CD4-positive, alpha-beta T cell treated with Interleukin-6 for 4 hours (primary cell): ENCODE measurements at places on chromosomes 13 and 19.
A peak's percentile ranks its signal among the peaks of the same experiment; 100 is the strongest.

DNA sequence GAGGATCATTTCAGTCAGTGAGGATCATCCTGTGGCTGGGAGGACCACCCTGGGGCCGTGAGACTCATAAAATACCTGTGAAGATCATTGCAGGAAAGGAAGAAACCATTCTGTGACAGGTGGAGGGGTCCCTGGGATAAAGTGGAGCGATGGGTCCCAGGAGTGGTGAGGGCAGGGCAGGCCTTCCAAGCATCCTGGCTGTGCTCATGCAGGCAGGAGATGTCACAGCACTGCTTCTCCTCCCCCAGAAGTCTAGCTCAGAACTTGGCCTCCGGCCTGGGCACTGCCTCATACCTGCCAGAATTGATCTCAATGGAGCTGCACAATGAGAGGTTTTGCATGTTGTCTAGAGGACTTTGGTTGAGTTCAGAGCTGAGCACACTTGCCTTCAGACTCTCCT, 11.1 kb downstream of the KLK1 start:
- no peak for DNase-seq

DNA sequence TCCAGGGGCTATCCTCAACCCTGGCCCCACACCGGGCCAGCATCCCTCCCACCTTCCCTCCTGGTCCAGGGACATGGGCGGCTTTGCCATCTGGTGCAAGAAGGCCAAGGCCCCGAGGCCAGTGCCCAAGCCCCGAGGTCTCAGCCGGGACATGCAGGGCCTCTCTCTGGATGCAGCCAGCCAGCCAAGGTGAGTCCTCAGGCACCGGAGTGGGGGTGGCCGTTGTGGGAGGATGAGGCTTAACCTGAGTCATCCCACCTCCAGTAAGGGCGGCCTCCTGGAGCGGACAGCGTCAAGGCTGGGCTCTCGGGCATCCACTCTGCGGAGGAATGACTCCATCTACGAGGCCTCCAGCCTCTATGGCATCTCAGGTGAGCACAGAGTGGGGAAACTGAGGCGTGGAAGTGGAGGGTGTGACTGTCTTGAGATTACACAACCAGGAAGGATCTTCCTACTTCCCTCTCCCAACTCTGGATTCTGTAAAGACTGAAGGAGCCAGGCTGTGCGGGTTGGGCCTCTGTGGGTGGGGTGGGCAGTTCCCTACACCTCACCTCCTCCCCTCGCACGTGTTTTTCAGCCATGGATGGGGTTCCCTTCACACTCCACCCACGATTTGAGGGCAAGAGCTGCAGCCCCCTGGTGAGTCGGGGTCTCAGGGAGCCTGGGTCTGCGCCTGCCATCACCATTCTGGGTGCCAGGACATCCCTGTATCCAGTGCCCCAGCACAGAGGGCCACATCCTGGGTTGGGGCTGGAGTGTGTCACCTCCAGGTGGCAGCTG, 3.8 kb downstream of the MVB12A start:
- DNase-seq, result no peak

GRCh38 chr19:7109678-7110289, 40.3 kb downstream of the ZNF557 start:
- DNase-seq, result no peak

DNA sequence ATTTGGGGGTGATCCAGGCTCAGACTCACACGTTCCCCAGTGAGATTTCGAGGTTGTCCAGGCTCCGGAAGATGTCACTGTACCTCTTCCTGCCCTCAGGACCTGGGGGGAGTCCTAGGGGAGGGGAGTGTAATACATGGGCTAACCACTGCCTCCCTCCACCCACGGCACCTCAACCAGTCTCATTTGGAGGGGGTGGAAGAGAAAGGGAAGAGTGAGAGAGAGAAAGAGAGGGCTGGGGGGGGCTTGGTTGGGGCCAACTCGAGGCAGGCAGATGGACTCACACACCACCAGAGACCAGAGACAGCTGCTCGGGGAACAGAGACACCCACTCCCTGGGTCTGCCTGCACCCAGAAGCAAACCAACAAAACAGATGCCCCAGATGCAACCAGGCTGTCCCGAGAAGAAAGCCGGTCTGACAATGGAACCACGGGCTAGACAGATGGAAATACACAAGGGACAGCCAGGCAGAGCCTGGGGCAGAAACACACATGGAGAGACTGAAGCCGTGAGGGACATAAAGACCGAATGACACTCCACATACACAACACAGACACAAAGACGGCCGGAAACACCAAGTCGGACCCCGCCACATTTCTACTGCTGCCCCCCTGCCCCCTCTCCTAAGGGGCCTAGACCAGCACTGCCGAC, 825 bp downstream of the GMIP start:
- DNase-seq, result peak; percentile 52

DNA sequence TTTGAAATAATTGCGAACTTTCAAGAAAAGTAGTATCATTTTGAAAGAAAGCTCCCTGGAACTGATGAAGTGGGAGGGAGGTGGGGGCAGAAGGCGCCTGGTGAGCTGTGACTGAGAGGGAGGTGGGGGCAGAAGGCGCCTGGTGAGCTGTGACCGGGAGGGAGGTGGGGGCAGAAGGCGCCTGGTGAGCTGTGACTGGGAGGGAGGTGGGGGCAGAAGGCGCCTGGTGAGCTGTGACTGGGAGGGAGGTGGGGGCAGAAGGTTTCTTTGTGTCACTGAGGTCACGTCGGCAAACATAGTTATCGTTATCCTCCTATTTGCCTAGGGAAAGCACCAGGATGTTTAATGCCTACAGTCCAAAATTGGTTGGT, 24.2 kb downstream of the C2CD4C start:
- DNase-seq, result no peak

DNA sequence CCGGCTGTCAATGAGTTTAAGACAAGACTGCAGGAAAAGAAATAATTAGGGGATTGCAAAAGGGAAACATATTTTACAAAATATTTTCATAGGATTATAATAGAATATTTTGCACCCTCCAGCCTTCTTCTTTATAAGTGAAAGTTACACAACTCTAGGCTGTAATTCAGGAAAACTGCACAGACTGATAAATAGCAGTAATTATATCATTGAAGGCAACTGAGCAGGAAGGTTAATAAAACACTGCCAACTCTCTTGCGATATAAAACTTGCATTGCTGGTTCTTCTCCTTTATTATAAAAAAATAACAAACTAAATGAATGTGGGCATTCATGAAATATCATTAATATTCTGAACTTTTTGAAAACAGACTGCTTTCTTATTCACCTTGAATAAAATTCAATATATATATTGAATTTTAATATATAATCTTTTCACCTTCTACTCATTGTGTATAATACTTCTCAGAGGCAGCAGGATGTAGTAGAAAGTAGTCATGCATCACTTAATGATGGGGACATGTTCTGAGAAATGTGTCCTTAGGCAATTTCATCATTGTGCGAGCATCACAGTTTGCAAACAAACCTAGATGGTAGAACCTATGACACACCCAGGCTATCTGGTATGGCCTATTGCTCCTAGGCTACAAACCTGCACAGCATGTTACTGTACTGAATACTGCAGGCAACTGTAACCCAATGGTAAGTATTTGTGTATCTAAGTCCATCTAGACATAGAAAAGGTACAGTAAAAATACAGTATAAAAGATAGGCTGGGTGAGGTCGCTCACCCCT, 24.9 kb upstream of the STARD13 start:
- DNase-seq, result no peak

- no peak for DNase-seq
These were observed 2.3 kb upstream of the C19orf84 start for GRCh38 chr19:51392701-51393100.

- DNase-seq, result no peak
These were observed 80.5 kb downstream of the GPC6 start for GRCh38 chr13:93307136-93307535.

- no peak for DNase-seq
These were observed 1209.7 kb upstream of the PCDH20 start for GRCh38 chr13:62625214-62625881.

GRCh38 chr13:51839711-51840540, 5.1 kb downstream of the TMEM272 start:
- DNase-seq, result no peak

- DNase-seq, result no peak
These were observed 3.7 kb upstream of the RYR1 start for GRCh38 chr19:38429811-38430156.

DNA sequence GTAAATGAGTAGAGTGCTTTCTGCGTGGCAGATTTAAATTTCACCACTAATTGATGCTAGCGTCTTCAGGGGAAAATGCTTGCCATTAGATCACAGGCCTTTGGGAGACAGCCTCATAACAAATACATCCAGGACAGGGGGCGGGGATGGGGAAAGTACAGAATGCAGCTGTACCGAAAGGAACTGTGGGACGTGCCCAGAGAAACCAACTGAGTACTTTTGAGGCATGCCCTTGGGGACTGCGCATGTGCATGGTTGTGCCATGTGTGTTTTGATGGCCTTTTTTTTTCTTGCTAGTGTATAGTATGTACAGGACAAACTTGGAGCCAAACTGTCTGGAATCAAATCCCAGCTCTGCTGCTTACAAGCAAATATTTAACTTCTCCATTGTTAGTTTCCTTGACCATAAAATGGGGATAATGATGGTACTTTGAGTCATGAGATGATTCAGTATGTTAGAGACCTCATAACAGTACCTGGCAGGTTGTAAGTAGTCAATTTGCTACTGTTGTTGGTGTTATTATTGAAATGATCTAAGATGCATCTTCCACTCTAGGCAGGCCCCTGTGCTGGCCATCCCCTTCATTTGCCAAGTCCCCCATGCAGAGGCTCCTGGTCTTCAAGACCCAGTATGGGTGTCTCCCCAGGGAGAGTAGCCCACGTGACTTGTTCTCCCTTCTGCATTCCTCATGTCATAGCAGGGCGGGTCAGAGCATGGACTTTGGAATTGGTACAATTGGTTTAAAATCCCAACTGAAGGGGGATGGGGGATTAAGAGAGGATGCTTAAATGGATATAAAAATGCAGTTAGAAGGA, 68.3 kb upstream of the NPAS1 start:
- DNase-seq, result no peak

GRCh38 chr19:4844348-4845179, 13.1 kb upstream of the TICAM1 start:
- DNase-seq, result no peak

GRCh38 chr19:48715681-48716171, 3.8 kb downstream of the MAMSTR start:
- no peak for DNase-seq

- DNase-seq, result peak; percentile 9
These were observed 565.1 kb downstream of the LIG4 start for GRCh38 chr13:107650081-107650701.

DNA sequence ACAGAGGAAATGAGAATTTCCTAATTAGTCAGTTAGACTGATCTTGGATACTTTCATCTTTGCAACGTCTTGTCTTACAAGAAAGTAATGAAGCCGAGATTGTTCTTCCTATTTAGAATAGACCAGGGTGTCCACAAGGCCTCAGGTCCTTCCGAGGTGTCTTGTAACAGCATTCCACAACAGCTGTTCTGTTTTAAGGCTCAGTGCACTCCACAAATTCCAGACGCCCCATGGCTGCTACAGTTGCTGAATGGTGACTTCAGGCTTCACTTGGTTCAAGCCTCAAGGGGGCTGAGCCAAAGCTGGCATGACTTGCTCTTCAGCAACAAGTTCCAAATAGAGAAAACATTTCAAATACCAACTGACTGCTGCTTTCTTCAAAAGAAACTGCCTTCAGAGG, 143.4 kb downstream of the SHISA2 start:
- no peak for DNase-seq

- no peak for DNase-seq
These were observed 380.9 kb upstream of the HTR2A start for GRCh38 chr13:47277774-47278173.

- DNase-seq, result no peak
These were observed 19.6 kb downstream of the CCDC8 start for GRCh38 chr19:46393456-46394401.

- DNase-seq, result no peak
These were observed 150.3 kb downstream of the IER2 start for GRCh38 chr19:13300421-13301030.

DNA sequence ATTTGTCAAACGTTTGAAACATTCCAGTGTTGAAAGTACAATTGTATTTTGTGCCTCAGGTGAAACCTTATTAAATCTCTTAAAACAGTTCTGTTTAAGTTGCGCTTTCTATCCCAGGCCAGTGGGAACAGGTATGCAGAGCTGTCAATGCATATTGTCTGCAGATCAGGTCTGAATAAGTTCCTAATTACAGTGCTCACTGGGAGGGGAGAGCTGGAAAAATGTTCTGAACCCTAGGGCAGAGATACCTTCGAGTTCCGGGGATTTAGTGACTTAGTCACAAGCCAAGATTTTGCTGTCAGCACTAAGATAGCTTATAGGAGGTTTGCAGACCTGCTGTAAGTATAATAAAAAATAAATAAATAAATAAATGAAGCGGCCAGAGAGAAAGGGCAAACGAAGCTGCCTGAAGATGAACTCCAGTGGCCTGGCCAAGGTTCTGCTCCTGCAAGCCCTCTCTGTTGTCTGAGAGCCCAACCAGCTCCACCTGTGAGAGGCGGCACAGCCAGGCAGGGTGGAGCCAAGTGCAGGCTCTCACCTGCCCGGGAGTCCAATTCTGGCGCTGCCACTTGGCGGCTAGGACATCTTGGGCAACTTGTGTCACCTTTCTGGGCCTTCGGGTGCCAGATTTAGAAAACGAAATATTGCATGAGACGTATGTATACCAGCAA, 97.9 kb upstream of the SLC7A1 start:
- DNase-seq, result no peak

DNA sequence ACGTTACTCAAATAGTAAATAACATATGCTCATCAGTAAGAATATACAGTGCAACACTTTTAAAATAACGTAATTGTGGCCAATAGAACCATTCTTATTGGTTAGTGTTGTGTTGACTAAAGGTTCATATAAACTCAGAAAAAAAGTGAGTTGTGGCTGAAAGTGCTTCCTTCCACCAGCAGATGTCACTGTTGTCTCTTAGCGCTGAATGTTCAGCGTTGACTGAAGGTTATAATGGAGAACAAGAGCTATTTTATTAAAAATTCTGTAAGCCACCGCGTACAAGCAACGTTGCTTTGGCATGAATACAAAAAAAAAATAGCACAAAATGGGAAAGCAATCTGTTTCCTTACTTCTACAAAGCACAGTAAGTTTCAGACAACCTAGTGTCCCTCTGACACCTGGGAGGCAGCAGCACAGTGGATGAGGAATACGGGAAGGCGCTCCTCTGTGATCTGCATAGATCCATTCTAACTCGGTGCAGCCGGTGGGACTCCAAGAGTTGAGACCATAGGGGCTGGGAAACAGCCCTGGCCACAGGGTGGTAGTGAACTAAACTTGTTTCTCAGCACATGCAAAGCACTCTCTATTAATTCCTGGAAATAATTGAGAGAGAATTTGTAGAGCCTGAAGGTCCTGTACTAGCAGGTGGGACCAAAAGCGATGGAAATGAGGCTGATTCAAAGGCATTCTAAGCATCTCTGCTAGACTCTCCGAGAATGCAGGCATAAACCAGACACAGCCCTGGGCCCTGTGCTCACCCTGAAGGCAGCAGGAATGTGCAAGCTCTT, 23.9 kb upstream of the OXGR1 start:
- peak; percentile 29 for DNase-seq

GRCh38 chr19:6813659-6814058, 41.2 kb downstream of the VAV1 start:
- no peak for DNase-seq
